NT2/D1 (cell line): ENCODE measurements at places on chromosomes 5 and 9.
A peak's percentile ranks its signal among the peaks of the same experiment; 100 is the strongest.

- no peak for DNase-seq
Measured at GRCh38 chr5:139650031-139650688, 2.0 kb downstream of the CXXC5 start.

DNA sequence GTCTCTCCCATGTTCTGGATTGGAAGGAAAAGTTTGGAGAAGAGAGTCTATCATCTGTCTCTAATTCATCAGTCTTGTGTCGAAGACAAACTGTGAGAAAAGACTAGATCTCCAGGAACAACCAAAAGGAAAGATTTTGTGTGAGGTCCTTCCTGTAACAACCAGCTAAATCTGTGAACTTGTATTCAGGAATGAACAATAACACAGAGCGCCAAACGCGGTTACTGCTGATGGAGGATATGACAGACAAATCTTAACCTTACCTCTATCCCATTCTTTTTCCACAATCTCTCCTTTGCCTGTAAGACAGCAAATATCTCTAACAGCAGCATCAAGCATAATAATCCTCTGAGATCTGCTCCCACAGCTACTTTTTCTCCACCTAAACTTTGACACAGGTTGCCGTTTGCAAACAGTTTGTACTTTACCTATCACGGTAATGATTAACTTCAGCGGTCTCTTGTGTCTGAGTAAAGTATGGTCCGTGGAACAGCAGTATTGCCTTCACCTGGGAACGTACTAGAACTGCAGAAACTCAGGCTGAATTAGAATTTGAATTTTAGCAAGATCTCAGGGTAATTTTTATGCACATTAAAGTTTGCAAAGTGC lies 387.6 kb downstream of the ELAVL2 start:
- DNase-seq = no peak

- DNase-seq = no peak
Measured at GRCh38 chr9:109908459-109909390, 128.7 kb downstream of the PALM2AKAP2 start.

DNA sequence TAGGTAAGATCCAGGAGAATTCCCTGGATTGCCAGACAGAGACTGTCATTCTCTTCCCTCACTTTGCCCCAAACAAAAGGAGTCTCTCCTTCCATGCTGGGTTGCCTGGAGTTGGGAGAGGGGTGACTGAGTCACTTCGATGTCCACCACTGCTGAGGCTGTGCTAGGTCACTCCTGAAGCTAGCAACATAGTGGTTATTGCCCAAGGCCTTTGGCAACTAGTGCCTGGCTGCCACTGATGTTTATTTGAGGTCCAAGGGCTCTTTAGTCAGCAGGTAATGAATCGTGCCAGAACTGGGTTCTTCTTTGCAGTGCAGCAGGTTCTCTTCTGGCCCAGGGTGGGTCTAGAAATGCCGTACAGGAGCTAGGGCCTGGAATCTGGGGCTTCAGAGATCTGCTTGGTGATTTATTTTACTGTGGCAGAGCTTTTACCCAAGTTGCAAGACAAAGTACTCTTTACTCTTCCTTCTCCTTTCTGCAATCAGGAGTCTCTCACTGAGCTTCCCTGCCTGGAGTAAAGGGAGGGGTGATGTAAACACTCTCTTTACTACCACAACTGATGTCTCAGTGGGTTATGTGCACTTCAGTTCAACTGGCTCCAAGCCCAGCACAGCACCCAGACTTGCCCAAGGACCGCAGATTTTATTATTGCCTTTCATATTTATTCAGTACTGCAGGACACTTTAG lies 155.7 kb upstream of the SH3GL2 start:
- DNase-seq = no peak

GRCh38 chr5:1484730-1485578 lies 38.8 kb downstream of the LPCAT1 start:
- no peak for DNase-seq

- DNase-seq = peak; percentile 57
Measured at GRCh38 chr9:116842658-116843057, 155.6 kb downstream of the TRIM32 start.

GRCh38 chr5:171841984-171842776 lies 56.6 kb downstream of the SMIM23 start:
- DNase-seq = no peak

DNA sequence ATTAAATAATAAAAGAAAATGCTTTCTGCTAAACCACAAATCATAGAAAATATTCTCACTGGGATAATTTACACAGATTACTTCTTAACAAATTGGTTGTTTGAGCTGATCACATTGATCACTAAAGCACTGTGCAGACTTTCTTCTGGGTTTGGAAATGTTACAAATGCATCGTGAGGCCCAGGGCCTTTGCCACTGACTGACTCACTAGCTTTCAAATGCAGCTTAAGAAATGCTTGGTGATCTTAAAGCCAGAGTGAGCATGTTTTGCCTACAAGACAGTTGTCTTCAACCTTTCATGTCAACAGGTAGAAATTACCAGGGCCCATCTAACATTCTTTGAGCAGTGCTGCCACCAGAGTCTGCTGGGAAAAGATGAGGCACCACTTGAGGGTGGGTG lies 252.3 kb upstream of the ADRA1B start:
- no peak for DNase-seq

DNA sequence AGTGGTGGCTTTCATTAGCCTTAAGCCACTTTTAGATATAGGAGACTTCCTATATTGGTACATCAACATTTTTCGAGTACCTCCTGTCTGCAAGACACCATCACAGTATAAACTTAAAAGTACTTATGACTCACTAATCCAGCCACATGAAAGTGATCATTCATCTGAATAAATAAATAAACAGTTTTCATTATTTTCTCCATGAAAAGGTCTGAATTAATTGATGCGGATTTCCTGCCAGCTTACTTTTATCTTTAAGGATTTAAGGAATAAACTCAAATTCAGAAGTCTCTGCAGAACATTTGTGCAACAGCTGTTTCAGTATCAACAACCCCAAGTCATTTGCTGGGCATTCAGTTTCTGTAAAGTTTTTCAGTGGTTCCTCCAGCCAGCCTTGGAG lies 4.0 kb downstream of the SAP30L start:
- DNase-seq = no peak

- DNase-seq = no peak
Measured at GRCh38 chr9:94773655-94774054, 47.2 kb downstream of the AOPEP start.

- no peak for DNase-seq
Measured at GRCh38 chr9:75431375-75431774, 343.1 kb downstream of the OSTF1 start.

GRCh38 chr5:1536871-1537602 lies 13.3 kb upstream of the LPCAT1 start:
- no peak for DNase-seq

GRCh38 chr5:72222521-72222920 lies 97.5 kb downstream of the MRPS27 start:
- DNase-seq = no peak

- DNase-seq = no peak
Measured at GRCh38 chr5:76547242-76547890, 75.8 kb downstream of the F2RL2 start.

DNA sequence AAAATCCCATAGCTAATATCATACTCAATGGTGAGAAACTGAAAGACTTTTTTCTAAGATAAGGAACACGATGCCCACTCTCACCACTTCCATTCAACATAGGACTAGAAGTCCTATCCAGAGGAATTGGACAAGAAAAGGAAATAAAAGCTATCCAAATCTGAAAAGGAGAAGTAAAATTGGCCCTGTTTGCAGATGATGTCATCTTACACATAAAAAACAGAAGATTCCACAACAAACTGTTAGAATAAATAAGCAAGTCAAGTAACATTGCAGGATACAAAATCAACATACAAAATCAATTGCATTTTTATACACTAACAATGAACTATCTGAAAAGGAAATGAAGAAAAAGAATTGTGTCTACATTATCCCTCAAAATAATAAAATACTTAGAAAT lies 308.0 kb downstream of the MCTP1 start:
- no peak for DNase-seq
